ENCODE measurements at places on chromosomes 12 and 14.
A peak's percentile ranks its signal among the peaks of the same experiment; 100 is the strongest.

- peak; percentile 20 for DNase-seq
Measured at GRCh38 chr12:7439579-7440505, 4.1 kb downstream of the CD163L1 start.

DNA sequence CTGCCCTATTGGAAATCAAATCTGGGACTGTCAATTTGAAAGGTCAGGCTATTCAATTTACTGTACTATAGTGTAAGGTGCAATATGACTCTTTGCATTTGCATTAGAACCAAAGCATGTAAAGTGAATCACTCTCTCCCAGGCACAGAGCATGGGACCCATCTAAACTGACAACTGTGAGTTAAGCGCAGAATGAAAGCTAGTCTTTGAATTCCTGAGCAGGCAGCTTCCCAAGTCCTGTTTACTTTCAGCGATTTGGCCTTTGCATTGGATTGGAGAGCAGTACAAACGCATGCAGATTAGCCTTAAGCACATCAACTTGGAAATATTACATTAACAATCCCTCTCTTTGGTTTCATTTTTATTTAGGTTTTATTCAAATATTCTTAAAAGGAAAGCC is 74.6 kb downstream of the RERG start:
- DNase-seq = no peak

DNA sequence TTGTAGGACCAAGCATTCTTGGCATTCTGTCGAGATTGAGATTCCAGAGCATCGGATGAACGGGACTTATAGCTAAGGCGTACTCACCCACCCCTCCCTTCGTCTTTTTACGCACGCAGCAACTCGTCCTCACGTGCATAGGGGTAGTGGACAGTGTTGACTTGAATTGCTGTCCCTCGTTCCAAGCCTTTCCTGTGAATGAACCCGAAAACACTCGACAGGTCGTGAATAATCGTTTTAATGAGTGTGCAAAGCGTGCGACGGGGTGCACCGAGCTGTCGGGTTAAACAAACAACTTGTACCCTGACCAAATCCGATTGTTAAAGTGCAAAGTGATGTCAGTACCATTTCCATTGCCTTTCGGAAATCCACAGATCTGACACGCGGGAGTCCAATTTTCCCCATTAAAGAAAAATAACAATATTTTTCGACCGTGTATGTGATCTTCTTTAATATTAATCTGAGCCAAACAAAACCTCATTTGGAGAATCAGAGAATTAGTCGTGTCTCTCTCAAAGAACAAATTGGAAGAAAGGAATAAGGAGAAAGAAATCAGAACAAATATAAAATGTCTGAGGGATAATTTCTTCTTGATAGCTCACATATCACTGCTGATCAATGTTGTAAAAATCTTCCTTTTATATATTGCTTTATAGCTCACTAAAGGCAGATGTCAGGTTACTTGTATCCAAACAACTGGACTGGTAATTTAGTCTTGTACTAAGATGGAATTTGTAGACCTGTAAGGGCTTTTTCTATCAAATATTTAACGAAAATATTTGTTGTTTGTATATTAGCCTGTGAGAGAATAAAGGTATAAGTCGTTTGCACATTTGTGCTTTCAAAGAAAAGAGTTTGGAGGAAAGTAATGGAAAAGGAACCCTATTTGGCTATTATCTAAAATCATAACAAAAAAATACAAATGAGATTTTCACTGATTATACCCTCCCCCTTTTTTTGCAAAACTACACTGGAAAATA is 11.8 kb downstream of the FOXG1 start:
- no peak for DNase-seq

- DNase-seq = no peak
Measured at GRCh38 chr12:89733579-89734201, 25.1 kb upstream of the ATP2B1 start.

- no peak for DNase-seq
Measured at GRCh38 chr14:105529569-105530284, 3.3 kb downstream of the TMEM121 start.

- DNase-seq = no peak
Measured at GRCh38 chr12:12899530-12900380, 8.4 kb downstream of the GPRC5A start.

GRCh38 chr12:56084958-56085543 is 5.1 kb downstream of the ERBB3 start:
- DNase-seq = no peak

GRCh38 chr14:70902184-70902583 is 5.1 kb upstream of the PCNX1 start:
- no peak for DNase-seq

DNA sequence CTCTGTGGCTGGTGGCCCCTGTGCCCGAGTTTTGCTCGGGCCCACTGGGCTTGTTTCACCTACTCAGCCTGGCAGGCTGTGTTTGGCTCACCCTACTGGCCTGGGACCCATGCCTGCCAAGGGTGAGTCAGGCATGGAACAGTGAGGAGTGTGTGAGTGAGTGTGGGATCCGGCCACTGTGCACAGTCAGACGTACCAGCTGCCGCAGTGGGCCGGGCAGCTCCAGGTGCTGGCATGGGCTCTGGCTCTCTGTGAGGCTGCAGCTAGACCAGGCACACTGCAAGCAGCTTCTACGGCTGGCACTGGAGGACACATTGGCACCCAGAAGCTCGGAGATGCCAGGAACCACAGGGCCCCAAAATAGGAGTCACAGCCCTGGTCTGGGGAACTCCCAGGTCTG is 40.6 kb downstream of the HSD17B6 start:
- DNase-seq = no peak

GRCh38 chr14:101183376-101184103 is 280.0 kb upstream of the RTL1 start:
- DNase-seq = no peak

DNA sequence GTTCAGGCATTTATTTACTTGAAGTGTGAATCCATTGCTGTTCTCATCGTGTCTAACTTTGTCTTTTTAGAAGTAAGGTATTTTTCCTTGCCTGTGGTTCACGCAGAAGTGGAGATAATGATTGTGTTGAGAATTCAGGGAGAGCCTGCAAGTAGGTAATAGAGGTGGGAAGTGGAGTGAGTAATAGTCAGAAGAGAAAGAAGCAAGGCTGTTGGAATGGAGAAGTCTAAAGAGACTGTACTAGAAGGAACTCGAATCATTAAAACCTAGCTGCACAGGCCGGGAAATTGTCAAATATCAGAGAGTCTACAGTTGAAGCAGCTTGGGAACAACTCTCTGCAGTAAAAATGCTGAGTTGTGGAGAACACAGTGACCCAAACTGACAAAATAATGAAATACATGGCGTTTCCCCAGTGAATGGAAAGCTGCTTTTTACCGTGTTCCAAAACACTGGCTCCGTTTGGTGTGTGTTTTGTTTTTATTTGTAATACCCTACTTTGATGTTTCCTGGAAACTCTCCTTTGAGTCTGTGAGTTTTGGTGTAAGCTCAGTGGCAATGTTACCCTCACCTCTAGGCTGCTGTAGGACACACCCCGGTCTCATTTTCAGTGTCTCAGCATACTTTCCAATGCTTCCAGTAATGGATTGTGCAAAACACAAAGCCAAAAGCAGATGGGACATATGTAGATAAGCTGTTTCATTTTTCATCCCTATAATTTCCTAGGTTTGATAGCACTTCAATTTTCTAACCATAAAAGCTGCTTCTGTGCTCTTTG is 146.6 kb downstream of the CRADD start:
- no peak for DNase-seq

- DNase-seq = no peak
Measured at GRCh38 chr14:75318353-75318752, 39.7 kb downstream of the FOS start.

DNA sequence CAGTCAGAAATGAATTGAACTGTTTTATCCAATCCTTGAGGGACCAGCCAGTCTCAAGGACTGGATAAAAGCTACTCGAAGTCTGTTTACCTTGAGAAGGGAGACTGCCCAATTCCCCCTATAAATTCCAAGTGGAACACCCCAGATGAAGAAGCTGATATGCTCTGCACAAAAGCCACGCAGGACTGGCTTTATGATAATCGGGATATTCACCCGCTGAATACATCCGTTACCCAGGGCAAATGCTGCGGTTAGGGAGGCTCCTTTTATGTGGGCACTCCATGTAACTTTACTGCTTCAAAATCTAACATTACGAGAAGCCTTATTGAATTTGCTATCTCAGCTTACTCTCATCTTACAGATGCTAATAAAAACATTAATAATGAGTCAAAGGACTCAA is 119.1 kb downstream of the DENND5B start:
- DNase-seq = no peak

GRCh38 chr12:98699586-98699985 is 54.5 kb downstream of the APAF1 start:
- no peak for DNase-seq

- no peak for DNase-seq
Measured at GRCh38 chr12:88703790-88704189, 123.5 kb upstream of the KITLG start.

GRCh38 chr12:114213055-114213581 is 192.8 kb downstream of the TBX5 start:
- DNase-seq = no peak
